ENCODE measurements at places on chromosomes 3 and 15.

DNA sequence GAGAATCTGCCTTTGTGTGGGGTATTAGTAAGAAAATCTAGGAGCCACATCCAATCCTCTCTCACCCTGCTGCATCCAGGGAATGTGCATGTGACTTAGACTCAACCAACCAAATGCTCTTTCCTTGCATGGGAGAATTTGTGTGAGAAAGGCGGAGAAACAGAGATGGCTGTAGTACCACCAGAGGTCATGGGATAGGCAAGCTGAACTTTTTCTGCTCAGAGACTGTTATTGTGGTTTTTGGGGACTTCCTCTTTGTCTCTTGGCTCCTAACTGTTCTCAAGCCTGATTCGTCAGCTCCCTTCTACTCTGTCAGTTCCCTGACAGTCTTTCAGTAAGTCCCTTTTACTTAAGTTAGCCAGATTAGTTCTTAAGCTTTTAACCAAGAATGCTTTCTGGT is 2.6 kb upstream of the ZSCAN2 start:
- no peak for DNase-seq

DNA sequence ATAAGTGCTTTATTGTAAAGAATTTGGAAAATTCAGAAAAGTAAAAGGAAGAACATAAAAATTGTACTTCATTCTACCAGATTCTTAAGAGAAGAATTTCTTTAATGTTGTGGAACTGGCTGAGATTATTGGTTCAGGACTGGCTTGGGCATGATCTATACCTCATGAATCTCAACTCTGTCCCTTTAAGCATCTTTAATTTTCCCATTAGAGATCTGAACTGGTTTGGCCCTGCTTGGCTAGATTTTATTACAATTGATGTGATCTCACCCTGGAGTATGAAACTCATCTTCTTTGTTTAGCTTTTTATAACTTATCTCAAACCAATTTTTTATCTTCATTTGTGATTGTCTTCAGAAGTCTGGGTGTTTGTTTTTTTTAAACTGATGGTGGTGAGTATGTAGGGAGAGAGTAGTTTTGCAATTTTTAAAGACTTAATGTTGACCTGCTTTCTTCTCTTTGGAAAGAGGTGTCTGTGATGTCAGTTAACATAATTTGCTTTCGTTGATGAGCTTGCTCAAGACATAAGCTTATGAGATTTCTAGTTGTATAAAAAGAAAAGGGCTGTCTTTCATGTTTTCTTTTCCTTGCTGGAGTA is 61.9 kb downstream of the ZNF609 start:
- no peak for DNase-seq

DNA sequence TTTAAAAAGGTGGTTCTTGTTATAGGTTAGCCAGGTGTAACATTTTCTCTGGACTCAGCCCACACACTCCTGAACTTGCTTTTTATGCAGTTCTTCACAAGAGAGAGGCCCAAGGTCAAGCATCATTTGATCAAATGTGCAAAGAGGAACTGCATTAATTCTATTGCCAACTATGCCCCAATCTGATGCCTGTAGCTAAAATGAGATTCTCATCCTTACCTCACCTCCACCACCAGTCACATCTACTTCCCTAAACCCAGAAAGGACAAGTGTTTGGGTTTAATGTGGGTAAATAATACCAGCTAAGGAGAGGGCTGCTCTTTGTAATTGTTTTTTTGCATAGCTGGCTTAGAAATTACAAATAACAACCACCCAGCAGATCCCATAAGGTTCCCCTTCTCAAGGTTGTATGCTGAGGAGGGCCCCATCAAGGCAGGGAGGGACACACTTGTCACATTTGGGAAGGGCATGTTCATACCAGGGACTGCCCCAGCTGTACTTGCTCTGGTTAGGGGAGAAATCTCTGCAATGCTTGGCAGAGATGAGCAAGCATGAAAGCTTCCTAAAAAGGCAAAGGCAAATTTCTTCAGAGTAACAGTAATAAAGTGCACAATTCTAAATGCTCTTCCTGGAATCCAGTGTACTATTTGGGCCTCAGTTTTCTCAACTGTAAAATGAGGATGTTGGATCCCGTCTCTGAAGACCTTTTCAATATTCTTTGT is 76.2 kb downstream of the TGFBR2 start:
- no peak for DNase-seq

GRCh38 chr3:148955544-148956346 is 35.6 kb upstream of the GYG1 start:
- DNase-seq: peak; percentile 71

- no peak for DNase-seq
Observed at GRCh38 chr15:70817266-70817665, 36.7 kb downstream of the LARP6 start.

DNA sequence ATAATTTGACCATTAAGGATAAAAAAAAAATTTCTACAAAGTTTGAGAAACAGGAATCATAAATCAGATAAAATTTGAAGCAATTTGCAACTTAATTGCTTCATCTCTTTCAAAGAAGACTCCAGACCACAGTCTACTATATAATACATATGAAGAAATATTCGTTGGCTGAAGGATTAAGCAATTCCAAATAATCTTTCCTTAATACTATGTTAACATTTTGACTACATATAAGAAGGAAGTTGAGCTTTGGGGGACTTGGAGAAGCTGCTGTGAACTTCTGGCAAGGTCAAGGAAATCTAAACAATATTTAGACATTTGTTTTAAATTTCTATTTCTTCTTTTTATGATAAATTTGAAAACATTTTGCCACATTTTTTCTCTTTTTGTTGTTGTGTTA is 13.5 kb upstream of the GABRR3 start:
- DNase-seq: no peak

All from NCI-H2081 (cell line).